ENCODE measurements at places on chromosomes 2 and 18.

GRCh38 chr2:70946832-70947442, 11.2 kb downstream of the ATP6V1B1 start:
- peak; percentile 62 for DNase-seq

- DNase-seq: no peak
Measured at GRCh38 chr18:68298330-68298729, 416.6 kb downstream of the TMX3 start.

DNA sequence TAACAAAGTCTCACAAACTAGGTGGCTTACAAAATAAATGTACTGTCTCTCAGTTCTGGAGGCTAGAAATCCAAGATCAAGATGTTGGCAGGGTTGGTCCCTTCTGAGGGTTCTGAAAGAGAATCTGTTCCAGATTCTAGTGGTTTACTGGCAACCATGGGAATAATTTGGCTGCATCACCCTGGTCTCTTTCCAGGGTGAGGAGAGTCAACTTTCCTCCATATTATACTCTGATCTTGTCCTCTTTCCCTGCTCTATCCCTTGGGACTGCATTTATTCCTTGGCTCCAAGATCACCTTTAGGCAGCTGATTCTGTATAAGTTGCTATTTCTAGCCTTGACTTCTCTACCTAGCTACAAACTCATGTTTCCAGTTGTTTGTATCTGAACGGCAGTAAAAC, 35.2 kb downstream of the SLC40A1 start:
- DNase-seq: no peak

- DNase-seq: peak; percentile 38
Measured at GRCh38 chr2:189142893-189143759, 36.4 kb downstream of the COL5A2 start.

DNA sequence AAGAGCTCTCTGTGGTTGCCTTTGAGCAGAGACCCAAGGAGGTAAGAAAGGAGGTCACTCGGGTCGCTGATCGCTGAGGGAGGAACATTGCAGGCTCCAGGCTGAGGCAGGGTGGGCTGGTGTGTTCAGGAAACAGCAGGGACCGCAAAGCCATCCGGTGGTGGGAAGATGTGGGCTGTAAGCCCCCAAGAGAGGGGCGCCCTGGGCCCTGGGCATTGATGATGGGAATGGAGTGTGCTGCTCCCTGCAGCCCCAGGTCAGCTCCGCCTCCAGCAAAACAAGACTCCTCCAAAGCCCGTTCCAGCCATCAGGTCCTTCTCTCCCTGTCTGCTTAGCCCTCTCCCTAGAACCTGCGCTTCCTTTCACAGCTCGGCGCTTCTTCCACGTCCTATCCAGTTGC, 229.7 kb downstream of the KLHL29 start:
- DNase-seq: no peak

- no peak for DNase-seq
Measured at GRCh38 chr18:45208164-45208563, 407.1 kb upstream of the SLC14A2 start.

DNA sequence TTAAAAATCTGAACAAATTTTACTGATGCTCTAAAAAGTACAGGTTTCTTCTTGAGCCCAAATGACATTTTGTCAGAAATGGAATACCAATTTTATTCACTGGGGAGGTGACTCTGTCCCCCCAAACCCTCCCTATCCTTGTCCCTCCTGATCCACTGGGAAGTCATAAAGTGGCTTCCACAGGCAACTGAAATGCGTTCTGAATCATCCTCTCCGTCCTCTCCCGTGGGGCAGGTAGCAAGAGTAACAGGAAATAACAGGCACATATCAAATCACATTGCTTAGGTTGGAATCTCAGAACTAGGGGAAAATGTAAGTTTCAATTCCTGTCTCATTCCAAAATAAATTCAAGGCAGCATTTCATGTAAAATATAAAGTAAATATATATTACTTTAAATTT, 44.5 kb downstream of the MYL12B start:
- DNase-seq: no peak

DNA sequence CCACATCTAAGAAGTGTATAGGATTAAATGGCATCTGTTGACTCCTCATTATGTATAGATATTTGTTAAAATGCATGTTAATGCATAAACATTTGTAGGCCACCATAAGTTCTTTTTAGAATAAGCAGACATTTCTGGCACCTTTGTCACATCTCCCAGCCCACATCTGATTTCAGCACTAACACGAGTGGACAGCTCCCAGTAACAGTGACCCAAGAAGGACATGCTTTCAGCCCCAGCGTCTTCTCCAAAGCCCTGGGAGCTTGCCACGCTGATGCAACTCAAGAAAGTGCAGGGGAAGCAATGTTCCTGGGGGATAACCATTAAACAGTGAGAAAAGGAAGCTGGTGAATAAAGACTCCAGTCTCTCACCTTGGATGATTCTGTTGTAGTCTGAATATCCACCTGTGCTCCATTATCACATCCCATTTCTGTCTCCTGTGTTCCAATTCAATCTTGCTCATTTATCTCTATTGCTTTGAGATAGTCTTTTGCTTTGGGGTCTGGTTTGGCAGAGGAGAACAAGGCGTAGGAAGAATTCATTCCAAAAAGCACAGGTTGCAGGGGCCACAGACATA, 182.6 kb upstream of the THSD7B start:
- DNase-seq: peak; percentile 13

- peak; percentile 91 for DNase-seq
Measured at GRCh38 chr2:72915907-72916742, 1.2 kb upstream of the EMX1 start.

DNA sequence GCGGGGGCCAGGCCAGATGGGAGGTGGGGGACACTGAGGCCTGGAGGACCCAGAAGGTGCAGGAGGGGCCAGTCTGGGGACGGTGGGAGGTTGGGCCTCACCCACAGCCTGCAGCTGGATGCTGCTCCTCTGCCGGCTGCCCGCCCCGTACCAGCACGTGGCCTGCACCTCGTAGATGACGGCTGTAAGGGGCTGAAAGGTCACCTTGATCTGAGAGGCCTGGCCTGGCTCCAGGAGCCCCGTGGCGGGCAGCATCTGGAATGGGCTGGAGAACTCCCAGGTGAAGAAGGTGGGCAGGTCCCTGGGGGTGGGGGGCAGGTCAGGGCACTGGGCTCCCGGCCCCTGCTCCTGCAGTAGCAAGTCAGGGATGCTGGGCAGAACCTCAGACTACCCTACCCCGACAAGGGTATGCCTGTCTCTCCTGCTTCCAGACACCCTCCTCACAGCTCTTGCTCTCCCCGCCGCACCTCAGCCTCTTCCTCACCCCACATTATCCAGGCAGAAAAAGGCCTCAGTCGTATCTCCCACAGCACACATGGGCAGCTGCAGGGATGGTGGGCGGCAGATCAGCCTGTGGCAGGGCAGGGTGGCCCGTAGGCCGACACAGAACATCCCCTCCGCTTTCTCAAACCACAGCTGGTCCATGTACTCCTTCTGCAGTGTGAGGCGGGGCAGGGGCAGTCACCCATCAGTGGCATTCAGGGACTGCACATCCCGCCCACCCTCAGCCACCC, 10.1 kb downstream of the CFAP65 start:
- no peak for DNase-seq
